ENCODE measurements at places on chromosomes 4 and X. TPM values are rescaled to one million over a fixed set of nuclear protein-coding genes. Genes with fewer than 3 reads are reported as not detected.

DNA sequence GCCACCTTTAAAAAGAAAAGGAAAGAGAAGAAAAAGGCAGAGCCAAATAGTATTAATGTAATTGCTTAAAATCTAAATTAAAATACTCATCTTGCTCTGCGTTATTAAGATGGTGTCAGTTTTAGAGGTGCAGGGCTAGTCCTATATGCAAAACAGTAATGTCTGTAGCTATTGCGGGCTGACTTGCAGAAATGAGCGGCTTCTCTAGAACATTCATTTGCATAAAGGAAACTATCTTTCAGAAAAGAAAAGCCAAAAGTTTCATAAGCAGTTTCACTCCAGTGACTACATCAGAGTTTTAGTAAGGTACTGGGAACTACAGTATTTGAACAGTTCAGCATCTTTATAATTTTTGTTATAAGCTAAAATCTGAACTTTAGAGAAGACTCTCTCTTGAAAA, 6.0 kb downstream of the SMAD1 start:
- no peaks in the 10 kb centered on the region for H3K27me3 ChIP-seq
- no peak for DNase-seq
- H3K4me1 ChIP-seq, result peaks cover 22% of the 10 kb centered on the region
- H3K27ac ChIP-seq, result no peak overlapping the region
- H3K36me3 ChIP-seq, result no peaks in the 10 kb centered on the region
- H3K4me3 ChIP-seq, result no peak overlapping the region

DNA sequence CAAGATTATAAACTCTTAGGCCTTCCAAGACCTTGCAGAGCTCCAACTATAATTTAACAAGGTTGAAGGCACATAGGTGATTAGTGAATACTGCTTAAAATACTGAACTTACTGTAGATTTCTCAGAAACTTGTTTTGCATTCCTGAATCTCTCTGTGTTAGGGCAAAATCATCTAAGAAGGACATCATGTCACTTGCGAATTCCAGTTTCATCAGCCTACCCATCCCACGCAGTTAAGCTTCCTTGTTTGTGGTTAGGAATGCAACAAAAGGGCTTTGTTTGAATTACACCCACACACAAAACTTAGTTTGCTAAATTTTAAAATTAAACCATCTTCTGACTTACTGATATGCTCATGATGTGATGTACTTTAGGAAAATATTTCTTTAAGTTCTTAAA, 174.0 kb downstream of the SOWAHB start:
- H3K4me3 ChIP-seq, result no peak overlapping the region
- peaks cover 4% of the 10 kb centered on the region for H3K27me3 ChIP-seq
- H3K4me1 ChIP-seq, result peaks cover 25% of the 10 kb centered on the region
- no peak for DNase-seq
- no peak overlapping the region for H3K27ac ChIP-seq

DNA sequence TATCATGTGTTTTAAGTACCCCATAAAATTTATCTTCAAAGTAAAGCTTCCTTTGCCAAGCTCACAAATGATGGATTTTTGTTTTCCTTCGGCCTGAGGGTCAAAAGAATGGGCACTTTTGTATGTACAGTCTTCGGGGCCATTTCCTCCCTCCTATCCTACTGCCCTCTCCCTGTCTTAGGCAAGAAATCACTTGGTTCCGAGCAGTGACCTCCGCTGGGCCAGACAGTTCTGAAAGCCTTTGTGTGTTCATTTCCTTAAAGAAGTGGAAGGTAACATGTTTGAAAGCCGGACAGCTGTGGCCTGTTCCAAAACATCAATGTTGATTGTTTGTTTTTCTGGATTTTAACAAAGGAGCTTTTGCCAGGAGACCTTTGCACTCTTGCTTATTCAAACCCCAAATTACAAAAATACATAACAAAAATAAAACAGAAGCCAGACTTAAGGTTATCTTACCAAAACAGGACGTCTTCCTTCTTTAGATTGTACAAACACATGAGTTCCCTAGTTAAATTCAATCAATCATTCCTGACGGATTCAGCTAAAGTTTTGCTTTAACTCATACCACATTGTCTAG, 110.6 kb upstream of the LIMCH1 start:
- peaks cover 22% of the 10 kb centered on the region for H3K36me3 ChIP-seq
- peaks cover 4% of the 10 kb centered on the region for H3K27me3 ChIP-seq
- H3K27ac ChIP-seq, result peak overlapping the region; percentile 96
- peaks cover 85% of the 10 kb centered on the region for H3K4me1 ChIP-seq
- H3K4me3 ChIP-seq, result no peak overlapping the region

DNA sequence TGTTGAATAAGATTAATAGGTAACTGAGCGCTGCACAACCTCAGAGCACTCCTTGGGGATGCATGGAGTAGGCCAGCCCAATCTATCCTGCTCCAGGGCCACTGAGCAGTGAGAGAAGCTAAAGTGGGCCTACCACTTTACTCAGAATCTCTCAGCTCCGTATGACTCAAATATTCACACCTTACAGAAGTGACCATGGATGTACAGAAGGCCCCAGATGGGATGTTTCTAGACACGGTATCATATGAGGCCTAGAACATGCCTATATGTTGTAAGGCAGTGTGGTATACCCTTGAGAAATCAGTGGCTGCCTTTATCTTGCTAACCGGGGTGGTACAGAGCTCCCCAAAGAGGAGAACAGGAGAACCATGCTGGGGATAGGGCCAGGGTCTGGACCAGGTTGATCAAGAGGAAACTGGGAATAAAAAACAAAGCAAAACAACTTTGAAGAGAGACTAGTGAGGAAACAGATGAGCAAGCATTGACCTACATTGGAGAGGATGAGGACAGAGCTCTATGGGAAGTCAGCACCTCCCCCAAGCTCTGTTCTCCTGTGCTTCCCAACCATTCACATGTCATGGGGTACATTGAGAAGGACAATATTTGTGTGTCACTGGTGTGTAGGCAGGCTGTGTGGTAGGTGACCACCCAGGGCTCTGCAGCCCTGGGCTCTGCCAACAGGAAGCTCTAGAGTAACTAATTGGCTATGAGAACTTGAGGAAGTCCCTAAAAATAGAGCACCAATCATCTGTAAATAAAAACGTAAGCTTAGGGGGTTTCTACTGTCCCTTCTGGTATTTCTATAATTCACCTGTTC, 31.4 kb downstream of the HOPX start:
- DNase-seq, result no peak
- no peak overlapping the region for H3K4me3 ChIP-seq
- H3K36me3 ChIP-seq, result peaks cover under 1% of the 10 kb centered on the region
- peaks cover 32% of the 10 kb centered on the region for H3K4me1 ChIP-seq

GRCh38 chrX:68533656-68534055, 34.8 kb downstream of the YIPF6 start:
- no peak overlapping the region for H3K27ac ChIP-seq
- no peak overlapping the region for H3K4me3 ChIP-seq
- no peak for DNase-seq
- no peaks in the 10 kb centered on the region for H3K36me3 ChIP-seq
- H3K27me3 ChIP-seq, result peaks cover 4% of the 10 kb centered on the region

DNA sequence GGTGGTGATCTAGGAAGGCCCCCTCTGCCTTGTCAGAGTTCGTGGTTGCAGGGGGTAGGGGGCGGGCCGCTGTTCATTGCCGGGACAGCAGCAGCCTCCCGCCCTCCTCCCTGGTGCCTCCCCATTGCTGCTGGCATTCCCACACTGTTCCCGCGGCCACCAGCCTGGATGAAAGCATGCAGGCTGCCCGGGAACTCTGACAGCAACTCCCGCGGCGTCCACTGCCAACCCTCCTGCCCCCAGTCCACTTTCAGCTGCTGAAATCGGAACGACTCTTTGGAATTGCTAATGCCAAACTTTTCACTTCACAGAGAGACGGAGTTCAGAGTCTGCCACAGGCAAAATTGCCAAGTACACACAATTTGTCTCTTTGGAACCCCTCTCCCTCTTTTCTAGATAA, 121.9 kb downstream of the BEND2 start:
- H3K4me1 ChIP-seq, result peaks cover 27% of the 10 kb centered on the region
- no peaks in the 10 kb centered on the region for H3K27me3 ChIP-seq
- H3K4me3 ChIP-seq, result no peak overlapping the region
- H3K36me3 ChIP-seq, result peaks cover 10% of the 10 kb centered on the region
- no peak for DNase-seq

DNA sequence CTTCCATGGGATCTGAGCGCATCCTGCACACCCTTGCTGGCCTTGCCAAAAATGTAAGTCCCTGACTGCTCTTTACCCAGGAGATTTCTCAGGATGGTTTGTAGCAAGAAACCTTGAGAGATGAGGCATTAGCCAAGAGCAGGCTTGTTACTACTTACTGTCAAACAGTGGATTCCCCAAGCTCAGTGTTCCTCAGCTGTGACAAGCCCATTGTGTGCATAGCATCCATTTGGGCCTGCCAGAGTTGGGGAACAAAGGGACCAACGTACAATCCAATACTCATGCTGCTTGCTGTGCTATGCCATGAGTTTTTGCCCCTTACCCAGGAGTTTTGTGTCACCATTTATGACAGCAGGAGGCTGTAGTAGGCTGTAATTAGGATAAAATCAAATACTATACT, 267.6 kb downstream of the TENM3 start:
- DNase-seq, result no peak
- no peaks in the 10 kb centered on the region for H3K36me3 ChIP-seq
- no peaks in the 10 kb centered on the region for H3K4me1 ChIP-seq
- H3K27ac ChIP-seq, result no peak overlapping the region

DNA sequence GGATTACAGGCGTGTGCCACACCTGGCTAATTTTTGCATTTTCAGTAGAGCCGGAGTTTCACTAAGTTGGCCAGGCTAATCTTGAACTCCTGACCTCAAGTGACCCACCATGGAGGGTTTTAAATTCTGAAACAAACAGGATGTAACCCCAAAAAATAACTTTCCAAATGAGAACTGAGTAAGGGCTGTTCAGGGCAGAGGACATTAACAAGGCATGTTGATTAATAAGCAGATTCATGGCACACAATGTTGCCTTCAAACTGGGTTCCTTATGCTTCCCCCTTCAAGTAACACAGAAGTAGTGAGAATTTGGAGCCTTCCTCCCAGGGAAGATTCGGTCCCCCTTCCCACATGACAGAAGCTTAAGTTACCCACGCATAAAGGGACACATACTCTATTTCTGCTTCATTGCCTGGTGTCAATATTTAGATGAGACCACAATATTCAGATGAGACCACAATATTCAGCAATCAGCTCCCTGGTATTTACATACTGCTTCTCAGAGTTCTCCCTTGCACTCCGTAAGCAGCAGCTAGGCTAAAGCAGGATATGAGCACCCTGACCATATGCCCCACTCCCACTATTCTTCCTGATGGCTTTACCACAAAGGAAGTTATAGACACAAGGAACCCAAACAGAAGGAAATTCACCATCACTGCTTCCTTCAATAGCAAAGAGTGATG, 21.4 kb downstream of the GRSF1 start:
- H3K27me3 ChIP-seq, result peaks cover 1% of the 10 kb centered on the region
- H3K27ac ChIP-seq, result peak overlapping the region; percentile 62
- peak overlapping the region; percentile 28 for H3K4me3 ChIP-seq
- no peak for DNase-seq
- H3K4me1 ChIP-seq, result peaks cover 27% of the 10 kb centered on the region

DNA sequence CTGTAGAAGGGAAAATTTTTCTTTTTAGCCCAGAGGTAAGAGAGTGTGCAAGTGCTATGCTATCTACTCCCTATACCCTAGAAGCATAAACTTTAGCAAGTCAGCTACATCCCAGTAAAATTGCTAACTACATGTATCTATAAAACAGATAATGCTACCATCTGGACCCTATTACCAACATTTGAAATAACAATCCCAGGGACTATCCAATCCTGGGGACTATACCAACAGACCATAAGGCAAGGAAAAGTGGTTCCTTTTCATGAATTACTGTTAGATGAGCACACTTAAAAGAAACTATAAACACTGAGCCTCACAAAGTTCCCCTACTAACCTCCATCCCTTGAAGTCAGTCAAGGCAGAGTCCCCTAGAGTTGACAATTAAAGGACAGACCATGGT, 213.6 kb upstream of the VEGFC start:
- no peaks in the 10 kb centered on the region for H3K27me3 ChIP-seq
- DNase-seq, result no peak
- H3K36me3 ChIP-seq, result no peaks in the 10 kb centered on the region
- no peaks in the 10 kb centered on the region for H3K4me1 ChIP-seq

- DNase-seq, result no peak
- no peaks in the 10 kb centered on the region for H3K36me3 ChIP-seq
These were observed 83.4 kb downstream of the TMEM164 start for GRCh38 chrX:110086162-110086915.

DNA sequence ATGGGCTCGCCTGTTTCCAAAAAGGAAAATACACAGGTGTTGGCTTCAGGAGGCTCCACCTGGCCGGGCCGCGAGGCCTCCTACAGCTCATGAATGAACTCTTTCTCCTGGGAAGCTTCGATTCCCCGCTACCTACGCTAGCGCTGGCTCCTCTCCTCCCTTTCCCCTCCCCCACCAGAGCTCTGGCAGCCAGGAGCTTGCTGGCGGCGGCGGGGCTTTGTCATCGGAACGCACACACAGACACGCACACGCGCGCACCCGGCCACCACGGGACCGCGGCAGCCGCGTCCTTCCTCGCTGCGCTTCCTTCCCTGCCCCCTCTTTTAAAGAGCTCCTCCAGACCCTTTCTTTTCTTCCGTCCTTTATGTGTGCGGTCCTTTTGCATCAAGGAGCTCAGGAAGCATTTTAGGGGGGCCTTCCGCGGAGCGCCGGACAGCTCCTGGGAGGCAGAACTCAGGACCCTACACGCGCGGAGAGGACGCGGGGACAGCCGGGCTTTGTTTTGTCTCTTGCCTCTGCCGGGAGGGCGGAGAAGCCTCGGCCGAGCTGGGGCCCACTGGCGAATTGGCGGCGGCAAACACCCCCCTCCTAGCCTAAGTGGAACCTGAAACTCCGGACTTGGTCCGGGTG, 70.2 kb upstream of the BCOR start:
- peak; percentile 12 for DNase-seq
- peaks cover 8% of the 10 kb centered on the region for H3K4me1 ChIP-seq
- no peak overlapping the region for H3K27ac ChIP-seq
- peak overlapping the region; percentile 60 for H3K4me3 ChIP-seq
- H3K36me3 ChIP-seq, result no peaks in the 10 kb centered on the region

GRCh38 chrX:43003204-43003565, 225.2 kb upstream of the PPP1R2C start:
- H3K27me3 ChIP-seq, result no peaks in the 10 kb centered on the region
- no peak overlapping the region for H3K27ac ChIP-seq
- DNase-seq, result no peak
- H3K36me3 ChIP-seq, result no peaks in the 10 kb centered on the region

DRD5 gene
- total RNA-seq, result not detected

MAGEC2 gene
- total RNA-seq, result not detected

RS1 gene
- not detected for total RNA-seq

ETDA gene
- not detected for total RNA-seq

ASB12 gene
- total RNA-seq, result 0.33 TPM

SPANXN3 gene
- total RNA-seq, result not detected

IL9R gene
- 0.38 TPM for total RNA-seq

MTMR8 gene
- 3.4 TPM for total RNA-seq

PALLD gene
- total RNA-seq, result 16.4 TPM
